NCI-H82 (cell line): ENCODE measurements at places on chromosomes 13 and 19.
A peak's percentile ranks its signal among the peaks of the same experiment; 100 is the strongest.

- no peak for DNase-seq
Observed at GRCh38 chr13:110418944-110419343, 111.9 kb downstream of the COL4A2 start.

DNA sequence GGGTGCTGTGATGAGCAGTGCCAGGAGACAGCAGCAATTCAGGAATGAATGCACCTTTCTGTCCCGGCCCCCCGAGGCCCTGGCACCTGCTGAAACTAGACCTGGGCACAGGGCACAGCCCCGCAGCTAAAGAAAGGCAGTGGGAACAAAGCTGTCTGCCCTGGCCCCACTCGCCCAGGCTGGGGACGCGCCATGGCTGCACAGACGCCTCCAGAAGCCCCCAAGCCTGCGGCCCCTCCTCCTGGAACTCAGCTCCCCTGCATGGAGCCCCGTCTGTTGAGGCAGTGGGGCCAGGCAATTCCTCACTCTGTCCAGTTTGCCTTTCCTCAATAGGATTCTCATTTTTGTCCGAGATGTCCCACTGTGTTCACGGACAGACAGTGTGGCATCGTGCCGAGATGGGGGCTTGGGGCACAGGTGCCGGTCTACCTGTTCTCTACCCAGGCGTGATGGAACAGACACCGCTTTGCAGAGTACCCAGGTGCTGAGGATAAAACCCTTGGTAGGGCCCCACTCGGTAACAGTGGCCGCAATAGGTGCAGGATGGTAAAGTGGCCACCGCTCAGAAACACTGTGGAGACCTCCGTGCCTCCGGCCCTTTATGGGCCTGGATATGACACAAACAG lies 146.5 kb upstream of the SOX1 start:
- no peak for DNase-seq

GRCh38 chr19:42121656-42122069 lies 10.6 kb downstream of the POU2F2 start:
- DNase-seq: no peak

DNA sequence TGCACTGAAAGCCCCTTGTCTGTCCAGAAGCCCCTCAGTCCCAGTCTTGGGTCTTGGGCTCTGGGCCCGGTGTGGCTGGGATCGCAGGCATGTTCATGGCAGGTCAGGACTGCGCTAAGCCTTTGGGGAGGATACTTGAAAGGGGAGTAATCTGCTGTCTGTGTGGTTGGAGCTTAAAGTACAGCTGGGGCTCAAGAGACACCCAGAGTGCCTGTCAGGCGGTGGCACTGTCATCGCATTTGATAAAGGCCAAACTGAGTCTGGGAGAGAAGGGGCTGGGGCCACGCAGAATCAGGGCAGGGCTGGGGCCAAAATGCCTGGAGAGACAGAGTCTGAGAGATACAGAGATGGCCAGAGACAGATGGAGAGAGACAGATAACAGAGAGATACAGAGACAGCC lies 4.2 kb upstream of the CILP2 start:
- peak; percentile 88 for DNase-seq

DNA sequence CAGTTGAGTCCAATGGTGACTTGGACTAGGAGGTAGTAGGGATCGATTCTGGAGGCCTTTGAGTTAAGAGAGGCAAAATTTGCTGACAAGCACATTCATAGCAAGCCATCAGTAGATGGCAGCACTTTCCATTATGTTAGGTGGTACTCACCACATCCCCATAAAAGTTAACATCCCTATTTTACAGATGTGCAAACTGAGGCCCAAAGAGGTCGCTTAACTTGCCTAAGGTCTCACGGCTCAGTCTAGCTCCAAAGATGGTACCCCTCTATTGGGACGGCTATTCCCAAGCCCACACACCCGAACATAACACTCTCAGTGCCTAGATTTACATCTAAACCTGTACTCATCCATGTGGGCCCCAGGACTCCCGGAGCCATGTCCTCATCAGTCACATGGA lies 21.5 kb upstream of the FOSB start:
- peak; percentile 66 for DNase-seq

DNA sequence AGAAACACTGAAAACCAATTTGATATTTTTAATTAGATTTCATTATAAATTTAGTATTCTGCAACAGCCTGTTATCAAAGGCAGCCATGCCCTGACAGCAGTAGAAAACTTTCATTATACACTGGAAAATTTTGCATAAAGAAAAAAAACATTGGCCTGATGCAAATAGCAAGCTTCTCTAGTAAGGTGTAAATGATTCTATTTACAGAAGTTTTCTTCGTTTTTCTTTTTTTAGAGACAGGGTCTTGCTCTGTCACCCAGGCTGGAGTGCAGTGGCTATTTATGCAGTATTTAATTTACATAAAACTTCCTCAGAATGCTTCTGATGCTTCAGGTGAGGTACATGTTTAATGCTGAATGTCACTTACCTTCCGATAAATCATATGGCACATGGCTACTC lies 67.0 kb downstream of the ABCC4 start:
- no peak for DNase-seq

GRCh38 chr13:99935772-99936171 lies 35.8 kb downstream of the ZIC5 start:
- peak; percentile 23 for DNase-seq

- DNase-seq: no peak
Observed at GRCh38 chr19:6417713-6418561, 6.7 kb downstream of the KHSRP start.

DNA sequence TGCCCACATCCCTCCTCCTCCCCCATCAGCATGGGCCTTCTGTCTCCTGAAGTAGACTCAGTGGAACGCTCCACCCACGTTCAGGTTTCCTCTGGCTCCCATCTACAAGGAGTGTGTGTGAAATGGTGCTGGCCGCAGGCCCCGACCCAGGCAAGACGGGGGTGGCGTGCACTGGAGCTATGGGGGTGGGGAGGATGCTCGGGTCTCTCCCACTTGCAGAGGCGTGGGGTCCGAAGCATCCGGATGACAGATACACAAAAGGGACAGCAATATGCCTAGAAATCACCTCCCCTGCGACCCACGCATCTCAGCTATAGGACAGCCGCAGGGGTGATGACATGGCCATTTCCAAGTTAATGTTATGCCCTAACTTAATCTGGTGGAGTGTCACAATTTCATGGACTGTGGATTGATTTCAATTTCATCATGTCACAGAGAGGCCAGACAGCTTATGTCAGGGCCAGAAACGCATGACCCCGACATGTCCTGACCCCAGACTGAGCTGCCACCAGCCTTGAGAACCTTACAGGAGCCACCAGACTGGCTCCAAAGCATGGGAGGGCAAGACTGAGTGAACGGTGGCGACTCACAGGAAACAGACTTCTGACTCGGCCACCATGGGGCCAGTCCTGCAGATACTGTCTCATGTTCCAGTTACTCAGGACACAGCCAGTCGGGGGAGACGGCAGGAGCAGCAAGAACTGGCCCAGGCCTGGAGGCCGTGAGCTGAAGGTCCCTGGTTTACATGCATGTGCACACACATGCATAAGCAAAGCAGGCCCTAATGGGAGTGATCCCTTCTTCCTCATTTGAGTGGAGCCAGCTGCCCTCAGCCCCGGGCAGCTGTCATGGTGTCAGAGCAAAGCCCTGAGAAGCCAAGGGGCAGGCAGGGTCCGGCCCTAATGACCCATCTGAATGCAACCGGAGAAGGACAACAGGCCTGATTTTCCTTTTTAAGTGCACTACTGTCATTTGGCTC lies 82.2 kb downstream of the SLC7A1 start:
- no peak for DNase-seq

- no peak for DNase-seq
Observed at GRCh38 chr19:17091758-17092333, 16.3 kb downstream of the MYO9B start.

DNA sequence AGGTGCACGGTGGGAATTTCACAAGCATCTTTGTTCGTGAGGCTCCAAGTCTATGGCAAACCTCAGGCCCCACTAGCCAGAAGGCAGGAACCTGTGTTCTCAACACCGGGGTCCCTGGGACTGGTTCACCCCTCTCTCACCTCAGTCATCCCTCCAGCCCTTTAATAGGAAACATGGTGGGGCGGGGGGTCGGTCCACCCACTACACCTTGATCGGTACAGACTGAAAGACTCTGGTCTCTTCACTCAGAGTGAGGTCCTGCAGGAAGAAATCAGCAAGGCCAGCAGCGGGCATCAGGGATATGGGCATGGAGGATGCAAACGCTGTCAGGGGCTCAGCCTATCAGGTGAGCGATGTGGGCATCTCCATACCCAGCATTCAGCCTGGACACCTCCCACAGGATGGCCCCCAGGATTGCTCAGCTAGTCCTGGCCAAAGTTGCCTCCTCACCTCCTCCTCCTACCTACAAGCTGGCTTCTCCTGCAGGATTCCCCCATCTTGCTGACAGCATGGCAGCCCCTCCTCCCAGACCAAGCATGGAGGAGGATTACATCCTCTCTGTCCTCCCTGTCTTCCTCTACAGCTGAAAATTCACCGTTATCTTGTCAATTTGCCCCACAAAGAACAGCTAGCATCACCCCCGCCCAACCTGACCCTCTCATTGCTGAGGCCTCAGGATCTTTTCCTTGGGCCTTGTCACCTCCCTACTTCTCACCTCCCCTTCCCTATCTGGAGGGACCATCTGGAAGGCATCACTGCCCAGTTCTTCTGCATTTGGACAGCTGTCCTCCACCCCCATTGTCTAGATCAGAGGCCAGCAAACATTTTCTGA lies 37.3 kb upstream of the CD33 start:
- no peak for DNase-seq

DNA sequence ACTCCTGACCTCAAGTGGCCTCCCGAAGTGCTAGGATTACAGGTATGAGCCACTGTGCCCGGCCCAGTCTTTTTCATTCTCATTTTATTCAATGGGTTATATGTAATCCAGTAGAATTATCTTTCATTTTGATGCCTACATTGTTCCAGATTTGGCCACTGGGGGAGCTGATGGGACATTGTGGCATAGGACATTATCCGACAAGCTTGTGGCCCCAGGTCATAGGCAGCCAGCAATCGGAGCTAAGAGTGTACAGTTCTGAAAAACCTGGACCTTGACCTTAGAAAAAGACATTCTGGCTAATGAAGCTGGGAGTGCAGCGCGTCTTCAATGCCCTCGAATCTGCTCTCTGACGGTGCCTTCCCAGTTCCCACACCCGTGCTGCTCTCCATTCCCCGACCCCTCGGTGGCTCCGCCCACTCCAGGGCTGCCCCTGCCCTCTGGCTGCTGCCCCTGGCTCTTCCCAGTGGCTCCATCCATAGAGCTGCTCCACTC lies 108.7 kb downstream of the TEX29 start:
- peak; percentile 66 for DNase-seq

- DNase-seq: no peak
Observed at GRCh38 chr19:18418483-18419194, 559 bp upstream of the SSBP4 start.

- DNase-seq: no peak
Observed at GRCh38 chr19:10769533-10770491, 51.9 kb downstream of the DNM2 start.

GRCh38 chr13:27461940-27462584 lies 11.7 kb upstream of the MTIF3 start:
- no peak for DNase-seq

DNA sequence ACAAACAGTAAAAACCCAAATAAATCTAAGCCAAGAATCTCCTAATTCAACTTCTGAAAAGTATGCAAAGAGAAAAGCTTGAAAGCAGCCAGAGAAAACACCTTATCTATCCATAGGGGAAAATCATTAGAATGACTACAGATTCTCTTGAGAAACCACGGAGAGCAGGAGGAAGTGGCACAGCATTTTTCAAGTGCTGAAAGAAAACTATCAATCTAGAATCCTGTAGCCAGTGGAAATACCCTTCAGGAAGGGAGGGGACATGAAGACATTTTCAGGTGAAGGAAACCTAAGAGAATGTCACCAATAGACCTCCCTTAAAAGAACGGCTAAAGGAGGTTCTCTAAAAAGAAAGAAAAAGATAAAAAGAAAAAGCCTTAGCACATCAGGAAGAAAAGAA lies 66.2 kb upstream of the XPO4 start:
- no peak for DNase-seq

DNA sequence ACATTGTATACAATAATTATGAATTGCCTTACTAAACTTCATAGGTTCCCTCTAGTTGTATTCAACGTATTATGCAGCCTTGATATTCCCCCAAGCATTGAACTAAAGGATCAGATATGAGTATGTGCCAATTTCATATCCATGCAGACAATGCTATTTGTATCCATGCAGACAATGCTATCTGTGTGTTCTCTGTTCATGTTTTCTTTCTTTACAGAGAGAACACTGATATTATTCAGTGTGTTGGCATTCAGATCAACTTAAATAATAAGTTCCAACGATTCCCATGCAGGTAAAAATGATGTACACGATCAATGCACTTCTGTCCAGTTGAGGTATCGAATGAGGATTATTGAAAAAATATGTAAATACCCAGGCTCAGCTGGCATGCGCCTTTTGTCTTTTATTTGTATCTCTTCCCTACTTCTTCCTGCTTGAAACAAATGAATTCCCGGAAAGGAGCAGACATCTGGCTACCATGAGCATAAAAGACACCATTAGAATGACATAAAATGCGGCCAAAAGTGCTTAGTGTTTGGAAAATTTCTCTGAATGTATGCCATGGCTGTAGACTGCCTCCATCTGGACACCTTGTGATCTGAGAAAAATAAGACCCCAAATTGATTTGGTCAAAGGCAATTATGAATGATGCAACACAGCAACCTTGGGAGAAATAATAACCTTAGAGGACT lies 731.5 kb downstream of the SLITRK1 start:
- DNase-seq: no peak

DNA sequence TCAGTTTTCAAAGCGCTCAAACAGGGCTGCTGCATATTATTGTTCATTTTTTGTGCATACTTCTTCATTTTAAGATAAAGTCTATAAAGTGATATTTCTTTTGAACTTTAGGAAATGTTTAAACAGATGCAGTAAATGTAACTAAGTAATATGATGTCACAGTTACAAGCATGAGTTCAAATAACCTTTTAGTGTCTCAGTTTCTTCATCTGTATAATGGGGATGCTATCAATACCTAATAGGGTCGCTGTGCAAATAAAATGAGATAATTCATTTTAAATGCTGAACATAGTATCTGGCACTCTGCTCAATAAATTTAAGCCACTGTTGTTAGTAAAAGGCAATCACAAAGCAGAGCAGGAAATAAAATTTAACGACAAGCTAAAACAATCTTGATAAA lies 97.5 kb downstream of the UGGT2 start:
- DNase-seq: no peak

- no peak for DNase-seq
Observed at GRCh38 chr13:40458720-40458990, 207.8 kb downstream of the FOXO1 start.

DNA sequence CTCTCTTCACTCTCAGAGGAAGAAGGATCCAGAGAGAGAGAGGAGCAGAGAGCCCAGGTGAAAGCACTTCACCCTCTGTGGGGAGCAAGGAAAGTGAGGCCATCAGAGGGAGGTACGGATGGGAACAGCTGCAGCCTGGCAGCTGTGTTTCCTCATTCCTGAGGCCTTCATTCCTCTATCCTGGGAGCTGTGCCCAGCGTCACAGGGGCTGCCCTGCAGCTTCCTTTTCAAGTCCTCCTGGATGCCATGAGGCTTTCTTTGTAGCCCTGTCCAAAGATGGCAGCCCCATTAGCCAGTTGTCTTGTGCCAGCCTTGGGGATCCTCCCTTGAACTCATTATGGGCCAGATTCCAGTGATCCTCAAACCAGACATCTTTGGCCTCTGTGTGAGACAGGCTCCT lies 76.8 kb upstream of the PCDH8 start:
- no peak for DNase-seq

- no peak for DNase-seq
Observed at GRCh38 chr13:111895896-111896821, 170.8 kb upstream of the SOX1 start.
